GM12865 (cell line): ENCODE measurements at places on chromosomes 1 and 21.

- DNase-seq = no peak
Measured at GRCh38 chr21:29144736-29145353, 14.4 kb downstream of the MAP3K7CL start.

DNA sequence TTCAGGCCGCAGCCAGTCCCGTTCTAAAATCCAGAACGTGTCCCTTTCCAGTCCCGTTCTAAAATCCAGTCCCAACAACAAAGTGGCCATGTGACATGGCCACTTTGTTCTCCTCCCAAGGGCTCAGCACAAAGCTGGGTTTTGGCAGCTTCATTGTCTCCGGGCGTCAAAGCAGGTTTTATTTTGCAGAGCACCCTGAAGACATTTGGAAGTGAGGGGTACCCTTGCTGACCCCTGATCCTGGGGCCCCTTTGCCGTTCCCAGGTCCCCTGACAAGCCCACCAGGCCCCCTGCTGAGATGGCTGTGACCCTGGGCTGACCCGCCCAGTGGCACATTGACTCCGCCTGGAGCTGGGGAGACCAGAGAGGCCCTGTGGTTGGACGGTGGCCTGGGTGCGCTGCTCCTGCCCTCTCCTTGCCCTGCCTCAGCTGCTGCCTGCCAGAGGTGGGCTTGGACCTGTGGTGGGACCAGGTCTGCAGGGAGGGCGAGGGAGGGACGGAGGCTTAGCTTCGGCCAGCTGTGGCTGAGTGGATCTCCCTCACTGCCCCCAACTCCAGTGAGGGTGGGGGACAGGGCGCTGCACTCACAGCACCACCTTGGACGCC lies 4.3 kb downstream of the PFKL start:
- no peak for DNase-seq

- DNase-seq = no peak
Measured at GRCh38 chr1:115705085-115705951, 63.2 kb downstream of the CASQ2 start.

DNA sequence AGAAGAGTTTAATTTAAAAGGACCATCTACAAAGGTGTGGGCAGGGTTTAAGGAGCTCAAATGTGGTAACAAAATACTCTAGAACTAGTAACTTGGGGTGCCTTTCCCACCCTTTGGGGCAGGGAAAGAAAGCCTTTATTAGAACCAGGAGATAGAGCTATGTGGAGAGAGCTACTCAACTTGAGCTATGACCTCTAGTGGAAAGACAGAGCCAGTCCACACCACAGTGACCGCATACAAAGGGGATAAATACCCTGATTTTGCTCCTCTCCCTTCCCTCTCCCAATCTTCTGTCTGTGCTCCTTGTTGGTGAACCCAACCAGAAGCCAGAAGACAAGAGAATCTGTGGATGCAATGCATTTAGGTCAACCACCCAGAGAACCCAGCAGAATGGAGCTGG lies 54.4 kb upstream of the JAK1 start:
- no peak for DNase-seq

- DNase-seq = no peak
Measured at GRCh38 chr1:58882322-58882948, 98.6 kb upstream of the JUN start.

GRCh38 chr1:237583270-237583669 lies 307.5 kb downstream of the ZP4 start:
- DNase-seq = no peak

GRCh38 chr1:177937931-177938330 lies 31.9 kb downstream of the SEC16B start:
- DNase-seq = no peak

- DNase-seq = no peak
Measured at GRCh38 chr21:38433471-38433870, 64.8 kb downstream of the ERG start.

- peak; percentile 47 for DNase-seq
Measured at GRCh38 chr1:56584910-56585528, 5.7 kb upstream of the PLPP3 start.

DNA sequence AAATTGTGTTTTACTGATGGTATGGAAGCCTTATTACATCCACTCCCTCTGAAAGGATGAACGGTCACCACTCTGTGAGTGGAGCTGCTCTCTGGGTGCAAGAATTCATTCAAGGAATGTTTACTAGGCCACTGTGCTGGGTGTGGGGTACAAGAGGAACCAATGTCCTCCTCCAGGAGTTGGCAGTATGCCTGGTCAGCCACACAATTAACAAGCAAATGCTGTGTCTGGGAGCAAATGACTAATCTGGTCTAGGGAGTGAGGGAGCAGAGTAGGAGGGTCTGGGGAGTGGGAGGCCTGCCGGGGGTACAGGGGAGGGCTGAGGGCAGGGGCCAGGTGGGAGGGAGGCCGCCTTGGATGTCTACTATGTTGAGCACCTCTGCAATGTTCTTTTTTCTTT lies 27.2 kb upstream of the TDRD10 start:
- DNase-seq = no peak

- no peak for DNase-seq
Measured at GRCh38 chr1:30763651-30764248, 6.2 kb upstream of the LAPTM5 start.

DNA sequence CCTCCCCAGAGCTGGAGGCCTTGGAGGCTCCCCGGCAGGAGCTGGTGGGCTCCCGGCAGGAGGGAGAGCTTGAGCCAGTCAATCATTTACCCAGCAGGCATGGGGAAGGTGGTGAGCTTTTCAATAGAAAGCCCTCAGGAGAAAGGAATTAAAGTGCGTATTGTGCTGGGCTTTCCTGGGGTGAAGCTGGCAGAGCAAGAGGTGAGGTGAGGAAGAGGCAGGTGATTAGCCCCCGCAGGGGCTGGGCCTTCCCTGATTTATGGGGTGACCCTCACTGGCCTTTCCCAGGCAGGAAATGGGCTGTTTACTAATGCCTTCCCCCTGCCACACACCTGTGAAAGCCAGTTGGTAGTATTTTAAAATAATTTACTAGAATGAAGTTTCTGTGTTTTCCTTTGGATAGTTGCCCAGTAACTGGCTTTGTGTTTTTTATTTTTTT lies 25.8 kb downstream of the CLDN14 start:
- no peak for DNase-seq

DNA sequence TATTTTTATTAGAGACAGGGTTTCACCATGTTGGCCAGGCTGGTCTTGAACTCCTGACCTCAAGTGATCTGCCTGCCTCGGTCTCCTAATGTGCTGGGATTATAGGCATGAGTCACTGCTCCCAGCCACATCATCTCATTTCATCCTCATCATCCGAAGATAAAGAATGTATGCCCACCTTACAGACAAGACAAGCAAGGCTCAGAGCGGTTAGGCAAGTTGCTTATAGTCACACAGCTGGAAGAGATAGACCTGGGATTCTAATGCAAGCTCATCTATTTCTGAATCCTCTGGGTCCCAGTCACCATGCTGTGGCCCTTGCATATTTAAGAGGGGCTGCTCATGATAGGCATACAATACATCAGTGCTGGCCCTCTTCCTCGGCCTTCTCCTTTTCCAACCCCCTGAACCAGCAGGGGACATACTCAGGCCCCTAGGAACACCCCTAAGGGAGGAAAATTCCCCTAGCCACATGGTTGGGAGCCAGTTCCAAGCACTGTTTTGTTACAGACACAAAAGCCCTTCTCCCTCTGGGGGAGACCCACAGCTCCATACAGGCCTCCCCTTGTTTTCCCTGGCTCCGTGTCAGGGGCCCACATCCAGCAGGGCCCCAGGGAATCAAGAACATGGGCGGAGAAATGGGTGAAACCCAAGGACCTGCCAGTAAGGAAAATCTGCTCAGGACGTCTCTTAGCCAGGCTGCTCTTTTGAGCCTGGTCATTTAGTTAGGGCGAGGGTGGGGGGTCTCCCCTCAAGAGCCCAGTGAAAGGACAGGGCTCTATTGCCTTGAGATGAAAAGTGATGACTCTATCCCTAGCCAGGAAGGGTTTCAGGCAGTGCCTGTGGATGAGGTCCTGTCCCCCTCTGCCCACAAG lies 6.9 kb downstream of the CSRP1 start:
- DNase-seq = no peak

DNA sequence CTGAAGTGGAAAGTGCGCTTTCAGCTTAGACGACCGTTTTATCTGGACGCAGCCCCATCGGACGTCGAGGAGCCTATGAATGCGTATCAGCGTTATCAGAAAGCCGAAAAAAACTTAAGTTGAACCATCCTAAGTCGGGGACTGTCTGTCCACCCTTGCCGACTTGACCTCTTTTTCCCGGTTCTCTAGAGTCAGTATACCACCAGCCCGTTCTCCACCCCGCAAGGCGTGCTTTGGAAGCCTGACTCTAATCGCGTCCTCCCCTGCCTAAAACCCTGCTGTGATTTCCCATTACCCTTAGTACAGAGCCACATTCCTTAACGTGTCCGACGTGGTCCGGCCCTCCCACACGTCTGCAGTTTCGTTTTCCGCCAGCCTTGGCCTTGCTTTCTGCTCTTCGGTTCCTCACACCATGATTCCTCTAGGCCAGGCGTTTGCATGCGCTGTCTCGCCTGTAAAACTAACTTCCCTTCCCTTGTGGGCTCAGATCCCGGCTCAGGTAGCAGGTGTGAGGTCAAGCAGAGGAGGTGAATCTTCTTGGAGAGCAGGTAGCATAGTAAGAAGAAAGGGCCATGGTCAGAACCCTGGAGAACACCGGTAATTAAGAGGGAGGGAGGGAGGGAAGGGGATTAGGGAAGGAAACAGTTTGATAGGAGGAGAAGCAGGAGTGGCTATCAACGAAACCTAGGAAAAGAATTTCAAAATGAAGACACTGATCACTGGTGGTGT lies 865 bp downstream of the ADPRS start:
- peak; percentile 62 for DNase-seq
